ENCODE measurements at places on chromosomes 6 and 20.

GRCh38 chr6:163828038-163828795 is 413.7 kb downstream of the QKI start:
- DNase-seq = no peak

DNA sequence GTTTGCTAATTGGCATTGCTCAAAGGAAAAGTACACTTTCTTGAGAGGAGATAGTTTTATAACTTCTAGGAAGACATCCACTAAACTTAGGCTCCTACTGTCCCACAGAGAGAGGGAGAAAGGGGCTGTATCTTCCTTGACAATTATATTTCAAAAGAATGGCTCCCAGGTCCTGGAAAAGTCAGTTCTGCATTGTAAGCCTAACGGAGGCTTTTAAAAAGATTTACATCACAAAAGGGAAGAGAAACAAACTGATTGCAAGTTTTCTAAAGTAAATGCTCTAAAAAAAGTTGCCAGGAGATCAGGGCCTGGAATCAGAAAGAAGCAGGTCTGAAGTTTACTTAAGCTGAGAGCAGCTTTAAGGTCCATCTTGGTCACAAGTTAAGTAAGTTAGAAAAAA is 839.5 kb downstream of the FRK start:
- no peak for DNase-seq

- no peak for DNase-seq
Observed at GRCh38 chr6:39339868-39340550, 17.5 kb upstream of the KCNK16 start.

GRCh38 chr20:31845300-31845863 is at the start of gene FOXS1:
FOXS1 (minus strand) TSS chr20:31845604; CDS start chr20:31845542, 62 bp downstream.
- DNase-seq = no peak

- DNase-seq = no peak
Observed at GRCh38 chr6:20279608-20280287, 67.5 kb upstream of the MBOAT1 start.

DNA sequence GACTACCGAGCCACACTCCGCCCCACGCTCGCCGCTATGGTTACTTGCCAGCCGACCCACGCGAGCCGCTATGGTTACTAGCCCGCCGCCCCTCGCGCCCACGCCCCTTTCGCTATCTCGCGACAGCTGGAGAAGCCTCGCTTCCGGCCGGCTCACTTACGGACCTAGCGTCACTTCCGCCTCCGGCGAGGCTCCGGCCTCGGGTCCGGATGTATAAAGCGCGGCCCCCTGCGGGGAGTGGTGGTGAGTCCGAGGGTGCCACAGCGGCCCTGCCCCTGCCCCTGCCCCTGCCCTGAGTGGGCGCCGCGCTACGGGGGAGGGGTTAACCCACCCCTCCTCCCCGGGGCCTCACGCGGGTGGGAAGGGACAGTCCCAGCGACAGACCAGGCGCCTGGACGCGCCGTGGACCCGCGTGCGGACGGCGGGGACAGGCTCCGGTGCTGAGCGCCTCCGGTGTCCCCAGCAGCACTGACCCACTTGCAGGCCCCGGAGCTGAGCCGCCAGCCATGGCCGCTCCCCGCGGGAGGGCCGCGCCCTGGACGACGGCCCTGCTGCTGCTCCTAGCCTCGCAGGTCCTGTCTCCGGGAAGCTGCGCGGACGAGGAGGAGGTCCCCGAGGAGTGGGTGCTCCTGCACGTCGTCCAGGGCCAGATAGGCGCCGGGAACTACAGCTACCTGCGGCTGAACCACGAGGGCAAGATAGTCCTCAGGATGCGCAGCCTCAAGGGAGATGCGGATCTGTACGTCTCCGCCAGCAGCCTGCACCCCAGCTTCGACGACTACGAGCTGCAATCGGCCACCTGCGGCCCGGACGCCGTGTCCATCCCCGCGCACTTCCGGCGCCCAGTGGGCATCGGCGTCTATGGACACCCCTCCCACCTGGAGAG is at the start of the genes C6orf120 and WDR27:
Gene C6orf120, plus strand, starts transcription at position 173 of the 886 bp plus-strand sequence. Its CDS starts 334 bp downstream, at position 507.
Gene WDR27, minus strand, starts transcription at position 76 of the 886 bp plus-strand sequence. CDS start 13,024 bp downstream, outside the sequence.
- DNase-seq = peak; percentile 98

DNA sequence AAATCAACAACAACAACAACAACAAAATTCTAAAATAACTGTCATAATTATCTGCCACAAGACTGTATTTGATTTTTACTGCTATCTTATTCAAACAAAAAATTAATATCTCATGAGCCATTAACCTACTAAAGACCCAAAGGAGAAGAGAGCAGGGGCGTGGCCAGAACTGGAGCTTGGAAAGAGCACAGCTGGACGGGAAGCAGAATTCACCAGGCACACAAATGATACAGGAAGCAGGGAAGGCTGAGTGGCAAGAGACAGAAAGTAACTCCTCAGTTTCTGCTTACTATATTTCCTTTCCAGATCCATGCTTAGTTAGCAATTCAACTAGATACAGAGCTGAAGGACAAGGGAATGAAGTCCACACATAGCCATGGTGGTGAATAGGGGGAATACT is 54.4 kb downstream of the FKBP5 start:
- DNase-seq = no peak

- DNase-seq = no peak
Observed at GRCh38 chr6:16473908-16474771, 235.8 kb downstream of the GMPR start.

DNA sequence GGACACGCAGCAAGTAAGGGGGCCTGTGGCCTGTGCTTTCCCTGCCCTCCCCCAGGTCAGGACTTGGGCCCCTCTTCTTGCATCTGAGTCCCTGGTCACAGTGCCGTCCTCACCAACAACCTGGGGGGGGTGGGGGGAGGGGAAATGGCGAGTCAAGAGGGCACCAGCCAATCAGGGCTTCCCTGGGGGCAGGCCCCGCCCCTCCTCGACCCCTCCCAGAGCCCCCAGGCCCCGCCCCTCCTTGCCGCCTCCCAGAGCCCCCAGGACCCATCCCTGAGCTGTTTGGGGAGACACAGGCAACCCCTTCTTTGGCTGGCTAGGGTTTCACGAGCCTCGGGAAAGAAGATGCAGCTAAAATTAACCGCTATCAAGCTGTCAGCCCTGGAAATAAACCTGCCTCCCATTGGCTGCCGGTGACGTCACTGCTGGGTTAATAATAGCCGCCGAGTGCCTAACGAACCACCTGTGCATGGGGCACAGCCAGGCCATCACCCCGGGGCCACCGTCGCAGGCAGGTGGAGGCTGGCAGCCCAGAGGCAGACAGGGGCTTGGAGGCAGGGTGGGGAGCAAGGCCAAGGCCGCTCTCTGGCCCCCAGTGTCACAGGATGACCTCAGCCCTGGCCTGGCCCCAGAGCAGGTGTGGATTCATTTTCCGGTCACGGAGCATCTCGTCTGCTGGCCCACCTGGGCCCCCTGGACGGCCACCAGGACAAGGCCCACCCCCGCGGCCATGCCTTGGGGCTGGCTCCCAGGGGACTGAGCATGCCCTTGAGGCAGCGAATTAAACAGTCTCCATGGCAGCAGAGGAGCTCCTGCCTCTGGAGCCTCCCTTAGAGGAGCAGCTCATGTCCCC is 3.2 kb upstream of the EEF1A2 start:
- DNase-seq = peak; percentile 59

DNA sequence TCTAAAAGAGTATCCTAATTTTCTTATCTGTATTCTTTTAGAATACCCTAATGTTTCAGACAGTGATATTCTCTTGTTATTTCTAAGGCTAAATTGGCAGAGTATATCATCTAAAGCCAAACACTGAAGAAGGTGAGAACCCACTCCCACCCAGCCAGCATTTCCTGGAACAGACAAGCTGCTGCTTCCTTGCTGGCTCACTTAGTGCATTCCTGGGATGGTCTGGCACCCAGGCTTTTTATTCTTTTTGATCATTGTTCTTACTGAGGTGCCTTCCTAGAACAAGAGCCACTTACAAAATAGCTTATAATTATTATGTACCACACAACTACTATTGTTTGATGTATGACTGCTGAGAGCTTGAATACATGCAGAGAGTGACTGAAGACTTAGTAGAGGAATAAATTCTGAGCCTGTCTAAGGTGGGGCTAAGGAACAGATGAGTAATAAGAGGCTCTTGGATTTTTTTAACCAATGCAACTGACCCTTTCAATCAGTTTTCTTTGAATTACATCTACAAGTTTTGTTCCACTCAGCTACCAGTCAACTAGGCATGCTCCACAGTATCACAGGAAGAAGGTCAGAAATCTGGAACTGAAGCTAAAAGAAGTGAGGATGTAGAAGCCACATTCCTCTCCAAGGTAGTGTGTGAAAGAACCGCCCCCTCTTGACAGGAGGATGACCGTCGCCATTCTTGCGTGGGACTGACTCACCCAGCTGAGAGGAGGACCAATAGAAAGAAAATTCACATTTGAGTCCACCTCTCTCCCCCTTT is 30.1 kb downstream of the PRPH2 start:
- peak; percentile 80 for DNase-seq

DNA sequence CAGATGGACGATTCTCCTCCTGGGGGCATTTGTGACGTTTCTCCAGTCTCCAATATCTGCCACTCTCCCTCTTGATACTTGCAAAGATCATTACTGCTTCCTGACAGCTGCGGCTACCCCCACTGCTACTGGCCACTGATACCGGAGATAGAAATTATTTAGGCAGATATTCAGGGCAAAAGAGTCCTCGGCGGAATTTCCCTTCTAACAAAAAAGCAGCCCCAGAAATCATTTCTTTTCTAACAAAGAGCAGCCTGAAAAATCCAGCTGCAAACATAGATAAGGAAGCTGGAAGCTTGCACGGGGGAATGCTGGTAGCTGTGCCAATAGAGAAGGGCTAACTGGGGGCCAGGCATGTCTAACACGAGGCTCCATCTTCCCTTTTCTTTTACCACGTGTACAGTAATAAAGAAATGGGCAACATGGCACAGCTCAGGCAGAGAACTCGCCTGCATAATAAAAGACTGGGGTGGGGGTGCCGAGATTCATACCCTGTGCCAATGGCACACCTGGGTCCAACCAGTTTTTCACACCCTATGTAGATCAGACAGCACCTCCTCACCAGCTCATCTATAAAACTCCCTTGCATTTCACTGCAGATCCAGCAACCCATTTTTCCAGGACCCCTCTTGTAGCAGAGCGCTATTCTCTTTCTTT is 6.1 kb downstream of the TP53RK start:
- DNase-seq = no peak

DNA sequence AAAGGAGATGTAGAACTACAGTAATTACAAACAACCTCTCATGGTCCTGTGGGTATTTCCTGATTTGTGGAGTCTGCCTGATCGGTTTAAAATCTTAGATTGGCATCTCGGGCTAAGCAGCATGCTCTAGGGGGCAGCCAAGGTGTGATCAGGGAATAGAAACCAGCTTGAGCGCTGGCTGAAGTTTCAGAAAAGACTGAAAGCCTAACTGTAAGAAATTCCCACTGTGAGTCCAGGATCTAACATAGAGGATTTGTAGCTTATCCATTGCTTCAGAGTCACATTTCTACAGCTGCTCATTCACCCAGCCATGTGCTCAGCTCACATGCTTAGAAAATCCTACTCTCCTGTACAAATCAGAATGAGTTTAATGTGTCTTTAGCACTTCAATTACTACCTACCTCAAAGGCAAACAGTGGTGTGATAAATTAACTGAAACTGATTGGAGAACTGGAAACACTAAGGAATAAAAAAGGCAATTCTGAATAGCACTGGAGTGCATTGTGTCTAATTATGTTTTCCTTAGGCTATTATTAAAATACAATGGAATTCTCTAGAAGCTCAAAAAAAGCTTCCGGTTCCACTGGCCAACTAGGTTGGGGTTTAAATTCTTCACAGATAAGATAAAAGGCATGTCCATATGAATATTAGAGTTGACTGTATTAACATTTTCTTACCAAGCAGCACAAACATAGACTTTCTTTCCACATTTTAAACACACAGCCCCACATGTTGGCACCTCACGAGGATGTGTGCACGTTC is 73.8 kb upstream of the MPC1 start:
- DNase-seq = no peak

GRCh38 chr6:110748453-110748852 is 66.8 kb downstream of the CDK19 start:
- DNase-seq = no peak

DNA sequence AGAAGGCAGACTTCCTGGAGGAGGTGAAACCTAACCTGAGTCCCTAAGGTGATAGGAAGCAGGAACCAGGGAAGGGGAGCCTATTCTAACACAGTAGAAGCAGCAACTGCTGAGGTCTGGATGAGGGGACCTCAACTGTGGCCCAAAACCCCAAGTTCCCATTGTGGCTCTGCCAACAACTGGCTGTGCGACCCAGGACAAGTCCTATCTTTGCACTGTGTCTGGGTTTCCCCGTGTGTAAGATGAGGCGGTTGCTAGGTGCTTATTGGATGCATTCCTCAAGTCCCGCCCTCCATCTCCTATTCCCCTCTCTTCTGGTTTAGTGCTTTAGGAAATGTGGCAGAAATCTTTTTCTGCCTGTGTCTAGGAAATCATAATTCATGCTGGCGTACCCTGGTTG is 52.2 kb upstream of the TTPAL start:
- no peak for DNase-seq

DNA sequence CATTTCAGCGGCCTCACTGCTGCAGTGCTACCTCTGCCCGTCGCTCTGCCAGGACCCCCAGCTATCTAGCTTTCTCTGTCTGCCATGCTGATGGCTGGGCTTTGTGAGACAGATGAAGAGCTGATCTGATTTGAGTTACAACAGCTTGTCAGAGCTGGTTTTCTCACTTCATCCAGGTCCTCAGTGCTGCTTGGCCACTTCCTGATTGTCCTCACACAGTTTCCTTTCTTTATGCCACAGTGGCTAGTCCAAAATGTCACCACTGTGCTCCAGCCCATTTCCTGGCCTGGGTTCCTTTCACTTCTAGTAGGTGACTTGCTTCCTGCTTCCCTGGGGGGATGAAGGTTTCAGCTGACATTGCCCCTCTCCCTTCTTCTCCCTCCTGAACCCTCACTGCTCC is 35.4 kb downstream of the FNDC1 start:
- DNase-seq = no peak

DNA sequence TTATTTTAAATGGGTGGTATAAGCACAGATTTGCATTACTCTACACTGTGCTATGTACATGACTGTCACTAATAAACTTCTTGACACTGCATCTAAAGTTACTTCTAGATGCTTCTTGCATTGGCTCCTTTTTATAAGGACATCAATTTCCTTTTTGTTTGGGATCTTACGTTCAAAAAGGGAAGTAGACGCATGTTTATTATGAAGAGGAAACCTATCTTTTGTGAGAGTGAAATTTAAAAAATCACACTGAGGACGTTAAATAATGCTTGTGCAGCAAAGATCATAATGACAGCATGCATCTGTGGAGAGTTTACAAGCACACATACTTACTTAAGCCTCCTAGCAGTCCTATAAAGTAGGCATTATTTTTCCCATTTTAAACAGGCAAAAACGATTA is 479.5 kb downstream of the CD83 start:
- DNase-seq = no peak

GRCh38 chr20:35443003-35443402 is 5.0 kb upstream of the GDF5 start:
- DNase-seq = no peak

DNA sequence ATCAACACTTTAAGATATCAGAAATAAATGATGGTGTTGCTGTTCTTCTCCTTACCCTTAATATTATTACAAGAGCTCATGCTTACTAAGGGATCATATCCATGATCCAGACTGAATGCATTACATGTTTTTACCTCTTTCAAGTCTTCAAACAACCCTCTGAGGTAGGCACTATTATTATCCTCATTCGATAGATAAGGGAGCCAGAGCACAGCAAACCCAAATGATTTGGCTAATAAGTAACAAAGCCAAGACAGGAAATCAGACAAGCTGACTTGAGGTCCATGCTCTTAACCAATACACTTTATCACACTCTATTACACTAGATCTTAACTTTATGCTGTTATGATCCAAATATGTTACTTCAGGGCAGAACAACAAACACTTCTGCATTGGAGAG is 145.9 kb downstream of the RALGAPA2 start:
- no peak for DNase-seq

- no peak for DNase-seq
Observed at GRCh38 chr6:169528755-169529154, 173.1 kb downstream of the WDR27 start.

GRCh38 chr20:40146071-40146470 is 543.0 kb downstream of the MAFB start:
- DNase-seq = no peak

All from adrenal gland (tissue), 19 donors.